Uterus (tissue), 4 donors: ENCODE measurements at places on chromosomes 12 and 14. TPM values are rescaled to one million over a fixed set of nuclear protein-coding genes. Genes with fewer than 3 reads are reported as not detected.

LRTM2 gene
- not detected for total RNA-seq

PARPBP gene
- 0.26 TPM for total RNA-seq

ATF7 gene
- 10.6 TPM for total RNA-seq

MMP19 gene
- total RNA-seq, result 15.9 TPM

EMC9 gene
- not detected for total RNA-seq

TMEM52B gene
- total RNA-seq, result not detected

USP44 gene
- total RNA-seq, result 2.6 TPM

ART4 gene
- 0.83 TPM for total RNA-seq

FOXA1 gene
- not detected for total RNA-seq

PLEKHH1 gene
- total RNA-seq, result 0.29 TPM

FGD4 gene
- total RNA-seq, result 13.8 TPM

COX6A1 gene
- 524 TPM for total RNA-seq

C1S gene
- 412 TPM for total RNA-seq

ASCL1 gene
- total RNA-seq, result not detected

AQP5 gene
- not detected for total RNA-seq

SLCO1B1 gene
- 0.35 TPM for total RNA-seq

ANKRD33 gene
- 0.14 TPM for total RNA-seq

LRCOL1 gene
- not detected for total RNA-seq

RBP5 gene
- total RNA-seq, result not detected

CCDC177 gene
- total RNA-seq, result not detected

KRT75 gene
- not detected for total RNA-seq

SNAPC1 gene
- total RNA-seq, result 7.0 TPM

DYRK4 gene
- total RNA-seq, result 32.3 TPM

SERPINA1 gene
- 4.9 TPM for total RNA-seq

INHBC gene
- not detected for total RNA-seq

NFKBIA gene
- total RNA-seq, result 292 TPM

TBC1D30 gene
- total RNA-seq, result 3.2 TPM

P2RX7 gene
- 2.6 TPM for total RNA-seq

CD163 gene
- total RNA-seq, result 63.1 TPM

TTLL5 gene
- total RNA-seq, result 35.7 TPM

VTI1B gene
- 56.3 TPM for total RNA-seq

CDK4 gene
- 60.0 TPM for total RNA-seq

YAF2 gene
- total RNA-seq, result 18.2 TPM

MMP17 gene
- 0.26 TPM for total RNA-seq

CELA1 gene
- total RNA-seq, result not detected

TEX52 gene
- total RNA-seq, result not detected

RPL10L gene
- total RNA-seq, result not detected

CMA1 gene
- not detected for total RNA-seq

YEATS4 gene
- 18.5 TPM for total RNA-seq

COQ10A gene
- 17.7 TPM for total RNA-seq

CAPZA3 gene
- total RNA-seq, result not detected

KLRK1 gene
- total RNA-seq, result 0.76 TPM

EPYC gene
- total RNA-seq, result not detected

CLEC4E gene
- total RNA-seq, result not detected

SYCP3 gene
- not detected for total RNA-seq

SRGAP1 gene
- total RNA-seq, result 18.2 TPM

GSG1 gene
- total RNA-seq, result not detected

PTPRB gene
- total RNA-seq, result 36.8 TPM

GLT8D2 gene
- 93.0 TPM for total RNA-seq

PAX9 gene
- not detected for total RNA-seq

LRP1-AS gene
- total RNA-seq, result not detected

LMO3 gene
- total RNA-seq, result 92.5 TPM

KRT85 gene
- total RNA-seq, result 0.76 TPM

LRP1 gene
- 361 TPM for total RNA-seq
